ENCODE measurements at places on chromosomes 13 and 19.
A peak's percentile ranks its signal among the peaks of the same experiment; 100 is the strongest.

DNA sequence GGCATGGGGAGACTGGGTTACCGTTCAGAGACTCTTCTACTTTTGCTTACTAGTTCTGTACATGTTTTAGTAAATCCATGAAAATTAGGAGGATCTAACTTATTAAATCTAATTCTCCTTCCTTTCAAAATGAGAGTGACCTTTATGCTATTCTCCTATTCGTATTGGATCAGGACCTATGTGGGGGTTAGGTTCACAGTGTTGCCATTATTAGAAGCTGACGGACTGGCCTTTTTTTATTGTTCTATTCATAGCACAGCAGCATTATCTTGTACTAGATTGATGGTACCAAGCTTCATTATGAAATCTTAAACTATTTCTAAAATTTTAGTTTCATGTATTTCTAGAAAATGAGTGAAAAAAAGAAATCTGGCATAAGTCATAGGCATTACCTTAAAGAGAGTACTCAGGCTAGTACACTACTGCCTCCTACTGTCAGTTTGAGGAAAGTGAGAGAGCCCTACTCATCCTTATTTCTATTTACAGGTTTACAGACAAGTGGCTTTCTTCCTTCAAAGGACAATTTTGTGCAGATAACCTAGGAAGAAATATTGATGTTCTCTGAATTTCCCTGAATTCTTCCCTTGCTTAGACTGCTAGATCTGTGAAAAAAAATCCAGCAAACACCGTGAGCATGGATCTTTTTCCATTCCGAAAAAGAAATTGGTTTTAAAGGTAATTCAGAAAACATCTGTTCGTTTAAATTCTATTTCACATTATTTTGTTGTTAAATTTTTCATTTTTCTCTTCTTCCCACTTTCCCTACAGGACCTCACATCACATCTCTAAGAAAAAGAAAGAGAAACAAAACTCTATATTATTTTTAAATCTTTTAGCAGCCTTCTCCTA is 485.5 kb downstream of the DIAPH3 start:
- peak; percentile 43 for DNase-seq

GRCh38 chr19:13420780-13421179 is 85.5 kb downstream of the CACNA1A start:
- DNase-seq = no peak

DNA sequence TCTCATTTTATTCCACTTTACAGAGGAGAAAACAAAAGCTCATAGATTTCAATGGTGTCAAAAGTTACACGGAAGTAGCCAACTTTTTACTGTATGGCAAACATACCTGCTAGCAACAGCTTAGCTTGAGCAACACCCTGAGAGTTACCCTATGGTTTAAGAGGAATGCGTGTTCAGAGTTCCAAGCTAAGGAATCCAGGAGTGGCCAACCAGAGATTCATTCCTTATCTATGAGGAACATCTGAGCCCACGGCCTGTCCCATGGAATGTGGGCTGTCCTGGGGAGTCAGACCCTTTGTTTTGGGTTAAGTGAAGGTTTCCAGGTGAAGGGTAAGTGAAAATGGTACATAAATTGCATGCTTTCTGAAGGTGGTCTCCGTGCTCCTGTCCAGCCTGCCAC is 67.5 kb downstream of the STARD13 start:
- DNase-seq = no peak

DNA sequence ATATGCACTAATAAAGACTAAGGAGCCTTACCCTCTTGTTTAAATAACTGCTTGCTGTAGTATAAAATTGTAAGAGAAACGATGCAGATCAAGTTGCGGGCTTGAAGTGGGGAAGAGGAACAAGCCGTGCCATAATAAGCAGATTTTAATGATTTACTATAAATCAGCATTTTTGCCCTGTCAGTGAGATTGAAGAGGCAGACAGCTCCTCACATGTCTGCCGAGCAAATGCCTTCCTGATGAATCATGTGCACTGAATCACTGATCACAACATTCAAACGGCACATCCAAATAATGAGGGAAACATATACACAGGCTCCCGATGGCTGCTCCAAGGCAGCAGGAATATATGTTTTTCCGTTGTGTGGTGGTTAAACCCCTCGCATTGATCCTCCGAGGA is 282.9 kb downstream of the TSHZ3 start:
- DNase-seq = no peak

- peak; percentile 98 for DNase-seq
These were observed 565 bp upstream of the ZFP30 start for GRCh38 chr19:37655689-37656371.

GRCh38 chr19:48964205-48965039 is 687 bp upstream of the FTL start:
- DNase-seq = no peak

DNA sequence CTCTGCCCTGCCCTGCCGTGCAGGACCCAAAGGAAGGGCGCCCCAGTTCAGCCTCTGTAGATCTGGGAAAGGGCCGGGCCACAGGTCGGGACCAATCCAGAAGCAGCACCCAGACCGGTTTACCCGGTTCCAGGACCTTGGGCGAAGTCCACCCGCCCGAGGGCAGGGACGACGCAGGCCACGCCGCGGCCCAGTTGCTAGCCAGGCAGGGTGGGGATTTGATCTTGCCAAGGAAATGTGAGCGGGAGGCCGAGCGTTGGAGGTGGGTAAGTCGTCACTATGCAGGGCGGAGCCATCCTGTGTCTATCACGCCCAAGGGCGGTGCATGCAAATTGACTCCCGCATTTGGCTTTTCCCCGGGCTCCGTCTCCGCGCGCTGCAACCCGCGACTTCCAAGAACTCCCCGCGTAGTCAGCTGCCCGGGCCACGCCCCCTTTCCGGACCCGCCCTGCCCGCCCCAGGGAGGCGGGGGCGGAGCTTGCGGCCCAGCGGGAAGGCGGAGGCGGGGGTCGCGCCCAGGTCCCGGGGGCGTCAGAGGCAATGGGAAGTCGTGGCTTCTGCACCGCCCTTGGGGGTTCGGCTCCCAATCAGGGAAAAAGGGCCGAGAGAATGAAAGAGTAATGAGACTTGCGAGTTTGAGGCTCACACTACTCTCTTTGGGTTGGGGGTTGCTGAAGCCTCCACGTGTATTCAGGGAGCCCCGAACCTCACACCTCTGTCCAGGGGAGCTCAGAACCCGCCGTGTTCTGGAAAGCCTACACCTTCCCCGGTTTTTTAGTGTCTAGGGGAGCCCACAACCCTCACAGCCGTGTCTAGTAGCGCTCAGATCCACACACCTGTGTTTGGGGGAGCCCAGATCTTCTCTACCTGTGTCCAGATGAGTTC is 12.8 kb downstream of the IER2 start:
- peak; percentile 62 for DNase-seq

- DNase-seq = no peak
These were observed 20.6 kb upstream of the UQCRFS1 start for GRCh38 chr19:29233591-29233990.

GRCh38 chr19:16476401-16476800 is 4.6 kb upstream of the EPS15L1 start:
- no peak for DNase-seq

DNA sequence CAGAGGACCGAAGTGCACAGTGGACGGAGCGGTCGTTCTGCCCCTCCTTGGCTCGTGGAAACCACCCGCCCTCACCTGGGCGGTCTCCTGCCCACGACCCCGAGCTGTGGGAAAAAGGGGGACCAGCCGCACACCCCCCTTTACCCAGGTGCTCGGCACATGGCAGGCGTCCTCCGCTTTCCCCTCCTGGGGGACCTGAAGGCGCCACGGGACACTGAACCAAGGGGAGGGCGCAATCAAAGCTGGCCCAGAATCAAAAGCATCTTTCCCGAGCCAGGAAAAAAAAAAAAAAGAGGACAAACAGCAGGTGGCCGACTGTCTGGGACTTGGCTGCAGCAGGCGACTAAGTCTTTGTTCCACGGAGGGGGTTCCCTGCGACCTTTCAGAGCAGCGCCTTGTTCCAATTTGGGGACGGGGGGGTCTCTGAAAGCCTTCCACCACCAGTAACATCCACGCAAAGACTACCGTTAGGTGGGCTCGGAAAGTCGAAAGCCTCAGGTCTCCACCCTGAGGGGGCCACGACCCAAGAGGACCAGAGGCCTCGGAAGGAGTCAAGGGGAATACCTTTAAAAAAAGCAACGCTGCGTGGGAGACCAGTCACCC is 1.1 kb downstream of the MBD3 start:
- DNase-seq = peak; percentile 27

DNA sequence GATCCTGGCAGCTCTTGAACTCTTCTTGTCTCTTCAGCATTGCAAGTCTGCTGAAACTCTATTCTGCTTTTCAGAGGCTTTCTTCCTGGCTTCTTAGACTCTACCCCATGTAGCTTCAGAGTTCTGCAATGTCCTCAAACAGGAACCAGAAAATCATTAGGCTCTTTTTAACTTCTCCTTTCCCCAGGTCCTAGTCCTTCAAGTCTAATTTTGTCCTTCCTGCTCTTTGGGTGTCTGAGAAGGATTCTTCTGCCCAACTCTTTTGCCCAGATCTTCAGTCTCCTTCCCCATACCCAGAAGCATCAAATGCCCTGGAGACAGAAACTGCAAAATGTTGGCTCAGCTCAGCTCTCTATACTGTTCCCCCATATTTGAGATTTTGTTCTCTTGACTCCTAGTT is 50.0 kb upstream of the CALM3 start:
- no peak for DNase-seq

DNA sequence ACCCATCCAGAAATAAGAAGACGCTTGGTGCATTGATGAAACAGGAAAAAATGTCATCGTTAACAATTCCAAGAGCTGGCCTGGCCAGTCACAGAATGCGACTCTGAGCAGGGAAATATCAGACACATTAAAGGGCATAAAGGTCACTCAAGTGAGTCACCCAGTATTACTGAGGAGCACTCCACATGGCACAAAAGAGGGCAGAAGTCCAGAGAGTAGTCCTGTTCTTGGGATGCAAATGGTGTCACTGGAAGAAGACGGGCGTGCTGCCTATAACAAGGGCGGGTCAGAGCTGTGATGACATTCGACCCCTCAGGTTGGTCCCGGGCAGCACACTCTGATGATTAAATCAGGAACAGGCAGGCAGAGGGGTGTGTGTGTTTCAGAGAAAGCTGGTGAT is 720.3 kb downstream of the UQCRFS1 start:
- no peak for DNase-seq

DNA sequence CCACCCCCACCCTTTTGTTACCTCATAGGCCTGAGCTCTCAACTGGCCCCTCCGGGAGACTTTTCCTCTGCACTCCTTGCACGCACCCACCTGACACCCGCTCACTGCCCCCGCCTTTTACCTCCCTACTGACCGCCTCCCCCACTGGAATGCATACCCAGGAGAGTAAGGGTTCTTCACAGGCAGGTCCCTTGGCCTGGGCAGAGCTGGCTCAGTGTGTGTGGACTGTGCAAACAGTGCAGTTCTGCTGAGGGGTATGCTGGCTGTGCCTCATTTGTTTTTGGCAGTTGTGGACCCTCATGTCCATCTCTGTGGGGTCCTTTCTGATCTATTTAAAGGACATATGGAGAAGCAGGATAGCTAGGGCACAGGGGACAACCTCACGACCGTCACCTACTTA is 5.0 kb downstream of the ZSCAN18 start:
- DNase-seq = no peak

DNA sequence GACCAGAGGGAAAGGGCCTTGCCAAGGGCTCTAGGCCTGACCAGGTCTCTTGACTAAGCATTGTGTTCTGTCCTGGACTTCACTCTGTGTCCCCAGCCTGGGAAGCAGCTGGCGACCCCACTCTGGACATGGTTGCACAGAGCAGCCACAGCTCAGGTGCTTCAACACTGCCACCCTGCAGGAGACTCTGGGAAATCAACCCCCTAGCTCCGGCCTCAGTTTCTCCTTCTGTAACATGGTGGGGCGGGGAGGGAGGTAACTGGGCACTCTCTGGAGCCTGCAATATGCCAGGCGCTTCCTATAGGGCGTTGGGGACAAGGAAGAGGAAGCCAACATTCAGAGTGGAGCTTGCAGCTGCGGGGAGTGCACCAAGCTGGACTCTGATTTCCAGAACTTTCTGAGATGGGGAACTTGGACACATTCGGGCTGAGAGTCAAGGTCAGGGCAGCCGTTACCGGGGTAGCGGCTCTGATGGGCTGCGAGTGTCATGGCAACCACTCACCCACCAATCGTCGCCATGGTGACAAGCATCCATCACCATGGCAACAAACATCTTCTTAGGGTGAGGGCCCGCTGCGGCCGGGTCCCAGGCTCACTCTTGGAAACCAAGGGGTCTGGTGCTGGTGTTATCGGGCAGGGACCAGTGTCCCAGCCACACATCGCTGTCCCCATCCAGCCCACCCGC is 12.8 kb downstream of the F2RL3 start:
- no peak for DNase-seq

DNA sequence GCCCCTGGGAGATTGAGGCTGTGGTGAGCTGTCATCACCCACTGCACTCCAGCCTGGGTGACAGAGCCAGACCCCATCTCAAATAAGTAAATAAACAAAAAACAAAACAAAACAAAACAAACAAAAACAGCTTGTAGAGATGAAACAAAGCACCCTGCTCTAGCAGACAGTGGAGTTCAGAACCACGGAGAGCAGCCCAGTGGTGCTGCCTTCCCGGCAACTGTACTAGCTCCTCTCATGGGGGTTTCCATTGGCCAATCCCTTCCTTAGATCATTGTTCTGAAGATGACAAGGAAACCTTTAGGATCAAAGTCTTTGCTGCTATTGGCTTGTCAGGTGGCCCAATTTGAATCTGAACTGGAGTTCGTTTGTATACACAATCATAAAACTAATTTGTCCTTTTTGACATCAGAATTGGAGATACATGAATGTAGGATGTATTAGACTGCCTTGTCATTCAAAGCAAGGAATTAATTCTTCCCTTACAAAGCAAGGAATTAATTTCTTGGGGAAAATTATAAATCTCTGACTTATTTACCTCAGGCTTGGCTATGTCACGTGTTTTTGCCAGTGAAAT is 19.7 kb upstream of the SYCN start:
- no peak for DNase-seq

DNA sequence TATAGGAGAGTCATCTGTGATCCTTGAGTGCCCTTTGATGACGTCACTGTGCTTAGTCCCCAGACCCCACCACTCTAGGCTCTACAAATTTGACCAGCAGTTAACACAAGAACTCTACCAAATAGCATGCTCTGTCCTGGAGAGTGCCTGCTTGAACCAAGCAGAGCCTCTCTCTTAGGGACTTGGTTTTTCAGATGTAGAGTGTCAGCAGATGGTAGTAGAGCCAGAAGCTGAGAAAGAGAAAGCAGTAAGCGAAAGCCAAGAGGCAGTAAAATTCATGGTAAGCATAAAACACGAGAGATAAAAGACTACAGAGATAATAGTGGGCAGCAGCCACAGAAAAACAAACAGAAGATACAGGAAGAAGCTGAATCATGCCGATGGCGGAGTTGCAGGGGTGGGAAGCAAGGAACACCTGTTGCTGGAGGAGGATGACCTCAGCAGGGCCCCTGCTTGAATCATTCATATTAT is 193.3 kb downstream of the SLC7A1 start:
- DNase-seq = no peak

- DNase-seq = no peak
These were observed 36.4 kb upstream of the EHD2 start for GRCh38 chr19:47676811-47677210.

- DNase-seq = no peak
These were observed 1730.9 kb downstream of the PCDH9 start for GRCh38 chr13:65499256-65499655.
